Kidney (tissue), 22 donors: ENCODE measurements at places on chromosomes 1 and 21. TPM values are rescaled to one million over a fixed set of nuclear protein-coding genes. Genes with fewer than 3 reads are reported as not detected.

TMEM125 gene
- polyA plus RNA-seq, result 22.0 TPM

SPAG17 gene
- 8.7 TPM for polyA plus RNA-seq

- peak; percentile 48 for DNase-seq
- no peaks in the 10 kb centered on the region for H3K27me3 ChIP-seq
- H3K4me1 ChIP-seq, result peaks cover 2% of the 10 kb centered on the region
These were observed 107.5 kb downstream of the SPAG17 start for GRCh38 chr1:118077331-118078045.

RNF19B gene
- polyA plus RNA-seq, result 17.3 TPM

- H3K4me3 ChIP-seq, result no peak overlapping the region
- H3K4me1 ChIP-seq, result peaks cover 48% of the 10 kb centered on the region
- DNase-seq, result no peak
- H3K27me3 ChIP-seq, result no peaks in the 10 kb centered on the region
- H3K27ac ChIP-seq, result peak overlapping the region; percentile 96
These were observed 30.4 kb downstream of the RAP1GAP start for GRCh38 chr1:21638531-21639341.

SETSIP gene
- not detected for polyA plus RNA-seq

DNA sequence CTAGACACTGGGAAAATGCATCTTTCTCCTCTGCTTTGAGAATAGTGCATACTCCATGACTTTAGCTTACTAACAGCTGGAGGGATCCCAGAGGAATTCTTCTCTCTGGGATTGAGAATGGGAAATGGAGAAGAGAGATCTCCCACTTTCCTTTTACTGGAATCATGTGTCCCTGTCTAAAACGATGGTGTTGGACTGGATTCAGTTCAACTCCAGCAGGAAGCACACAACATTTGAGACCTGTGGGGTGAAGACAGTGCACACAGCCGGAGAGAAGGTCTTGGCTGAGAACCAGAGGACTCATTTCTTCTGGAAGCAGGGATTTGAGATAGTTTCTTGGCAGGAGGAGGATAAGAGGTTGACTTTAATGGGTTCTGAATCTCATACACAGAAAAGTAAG is 58.7 kb downstream of the TRABD2B start:
- peaks cover 32% of the 10 kb centered on the region for H3K4me1 ChIP-seq
- H3K27ac ChIP-seq, result no peak overlapping the region
- no peaks in the 10 kb centered on the region for H3K27me3 ChIP-seq
- no peak for DNase-seq
- no peaks in the 10 kb centered on the region for H3K36me3 ChIP-seq

SPRR3 gene
- polyA plus RNA-seq, result not detected

- H3K4me1 ChIP-seq, result no peaks in the 10 kb centered on the region
- no peaks in the 10 kb centered on the region for H3K36me3 ChIP-seq
- H3K4me3 ChIP-seq, result no peak overlapping the region
- no peak for DNase-seq
- no peak overlapping the region for H3K27ac ChIP-seq
These were observed 178.4 kb downstream of the USP25 start for GRCh38 chr21:15908187-15908586.

DNA sequence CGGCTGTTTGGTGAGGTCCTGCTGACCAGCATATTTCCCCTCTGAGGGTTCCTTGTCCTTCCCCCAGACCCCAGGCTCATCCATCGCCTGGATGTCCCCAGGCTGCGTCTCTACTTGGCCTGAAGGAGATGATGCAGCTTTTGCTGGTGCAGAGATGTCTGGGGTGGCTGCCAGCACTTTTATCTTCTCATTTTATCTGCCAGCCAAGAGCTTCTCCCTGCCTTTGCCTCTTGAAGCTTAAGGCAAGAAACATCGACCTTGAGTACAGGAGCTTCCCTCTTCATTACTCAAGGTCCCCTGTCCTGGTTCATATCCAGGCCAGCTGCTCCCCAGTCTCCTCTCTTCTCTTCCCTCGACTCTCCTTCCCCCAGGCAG is 9.2 kb upstream of the H6PD start:
- H3K27me3 ChIP-seq, result no peaks in the 10 kb centered on the region
- H3K4me1 ChIP-seq, result no peaks in the 10 kb centered on the region
- DNase-seq, result no peak
- no peak overlapping the region for H3K27ac ChIP-seq

GRCh38 chr21:31161157-31161556 is 122.9 kb upstream of the KRTAP19-8 start:
- H3K27ac ChIP-seq, result no peak overlapping the region
- H3K4me3 ChIP-seq, result no peak overlapping the region
- no peaks in the 10 kb centered on the region for H3K27me3 ChIP-seq
- no peaks in the 10 kb centered on the region for H3K36me3 ChIP-seq

GRCh38 chr1:53576866-53577760 is 117.9 kb downstream of the DMRTB1 start:
- H3K27ac ChIP-seq, result no peak overlapping the region
- H3K4me1 ChIP-seq, result peaks cover 3% of the 10 kb centered on the region
- no peak overlapping the region for H3K4me3 ChIP-seq
- no peak for DNase-seq
- H3K36me3 ChIP-seq, result no peaks in the 10 kb centered on the region

- H3K27ac ChIP-seq, result peak within 1 kb of the TSS; percentile 93
- H3K27me3 ChIP-seq, result no peaks in the 10 kb centered on the region
- peak; percentile 81 for DNase-seq
- peak within 1 kb of the TSS; percentile 84 for H3K4me3 ChIP-seq
- peaks cover 3% of the 10 kb centered on the region for H3K36me3 ChIP-seq
- peaks cover 6% of the 10 kb centered on the region for H3K4me1 ChIP-seq
These were observed at the start of the genes LEPR and LEPROT for GRCh38 chr1:65420590-65421350. Gene LEPR (plus strand): TSS chr1:65420668. CDS start chr1:65565566, 144,898 bp downstream. Gene LEPROT (plus strand): TSS chr1:65420668. CDS start chr1:65420725, 57 bp downstream.

- DNase-seq, result no peak
- no peaks in the 10 kb centered on the region for H3K27me3 ChIP-seq
- H3K27ac ChIP-seq, result no peak overlapping the region
- H3K36me3 ChIP-seq, result no peaks in the 10 kb centered on the region
These were observed 171.5 kb upstream of the PALMD start for GRCh38 chr1:99474350-99474893.

DNA sequence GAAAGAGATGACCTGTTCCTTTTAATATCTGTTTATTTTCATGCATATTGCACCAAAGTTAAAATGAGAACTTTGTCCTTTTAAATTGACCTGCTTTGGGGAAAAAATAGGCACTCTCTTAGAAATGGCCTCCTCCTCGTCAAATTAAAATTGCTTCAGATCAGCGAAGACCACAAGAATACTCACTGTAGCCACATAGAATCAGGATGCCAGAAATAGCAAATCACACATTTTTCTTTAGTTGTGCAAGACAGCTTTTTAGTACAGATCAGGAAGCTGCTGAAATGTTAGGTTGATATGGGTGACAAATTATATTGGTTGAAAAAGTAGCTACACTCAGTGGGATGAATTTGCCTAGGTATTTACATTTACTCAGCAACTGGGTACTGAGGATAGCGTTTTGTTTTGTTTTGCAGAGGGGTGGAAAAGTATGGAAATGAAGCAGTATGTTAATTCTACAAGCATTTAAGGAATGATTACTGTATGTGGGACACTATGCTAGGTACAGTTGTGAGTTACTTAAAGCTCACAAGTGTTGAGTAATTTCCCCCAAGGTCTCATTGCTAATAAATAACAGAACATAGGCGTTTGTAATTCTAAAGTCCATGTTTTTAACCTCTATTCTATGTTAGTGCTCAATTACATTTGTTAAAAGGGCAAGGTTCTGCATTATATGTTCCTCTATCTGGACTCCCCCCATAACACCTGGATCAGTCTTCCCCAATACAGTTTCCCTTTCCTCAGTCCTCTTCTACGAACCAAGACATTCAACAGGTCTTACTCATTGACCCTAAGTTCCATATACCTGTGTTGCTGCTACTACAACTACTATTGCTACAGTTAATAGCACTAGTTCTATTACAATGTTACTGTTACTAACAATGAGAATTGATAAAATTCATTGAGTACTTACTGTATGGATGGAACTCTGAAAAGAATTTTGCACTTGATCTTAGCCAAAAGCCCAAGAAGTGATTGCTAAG is 99.4 kb upstream of the S1PR1 start:
- no peaks in the 10 kb centered on the region for H3K36me3 ChIP-seq
- H3K27ac ChIP-seq, result no peak overlapping the region
- H3K4me1 ChIP-seq, result peaks cover 4% of the 10 kb centered on the region
- no peaks in the 10 kb centered on the region for H3K27me3 ChIP-seq

KRTAP7-1 gene
- polyA plus RNA-seq, result not detected

OR2T35 gene
- polyA plus RNA-seq, result not detected

AIM2 gene
- not detected for polyA plus RNA-seq

DNA sequence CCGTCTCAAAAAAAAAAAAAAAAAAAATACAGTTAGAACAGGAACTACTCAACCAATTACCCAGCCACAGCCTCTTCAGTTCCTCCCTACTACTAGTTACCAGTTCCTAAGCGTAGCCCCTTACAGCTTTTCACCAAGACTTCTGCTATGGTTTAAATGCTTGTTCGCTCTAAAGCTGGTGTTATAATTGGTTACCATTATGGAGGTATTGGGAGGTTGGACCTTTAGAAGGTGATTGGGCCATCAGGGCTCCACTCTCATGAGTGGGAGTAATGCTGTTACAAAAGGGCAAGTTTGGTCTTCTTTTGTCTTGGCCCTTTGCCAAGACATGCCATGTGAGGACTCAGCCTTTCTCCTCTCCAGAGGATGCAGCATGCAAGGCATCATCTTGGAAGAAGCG is 3.0 kb upstream of the SMPDL3B start:
- H3K36me3 ChIP-seq, result no peaks in the 10 kb centered on the region
- H3K4me1 ChIP-seq, result no peaks in the 10 kb centered on the region
- H3K27ac ChIP-seq, result no peak overlapping the region
- H3K4me3 ChIP-seq, result no peak overlapping the region

DNA sequence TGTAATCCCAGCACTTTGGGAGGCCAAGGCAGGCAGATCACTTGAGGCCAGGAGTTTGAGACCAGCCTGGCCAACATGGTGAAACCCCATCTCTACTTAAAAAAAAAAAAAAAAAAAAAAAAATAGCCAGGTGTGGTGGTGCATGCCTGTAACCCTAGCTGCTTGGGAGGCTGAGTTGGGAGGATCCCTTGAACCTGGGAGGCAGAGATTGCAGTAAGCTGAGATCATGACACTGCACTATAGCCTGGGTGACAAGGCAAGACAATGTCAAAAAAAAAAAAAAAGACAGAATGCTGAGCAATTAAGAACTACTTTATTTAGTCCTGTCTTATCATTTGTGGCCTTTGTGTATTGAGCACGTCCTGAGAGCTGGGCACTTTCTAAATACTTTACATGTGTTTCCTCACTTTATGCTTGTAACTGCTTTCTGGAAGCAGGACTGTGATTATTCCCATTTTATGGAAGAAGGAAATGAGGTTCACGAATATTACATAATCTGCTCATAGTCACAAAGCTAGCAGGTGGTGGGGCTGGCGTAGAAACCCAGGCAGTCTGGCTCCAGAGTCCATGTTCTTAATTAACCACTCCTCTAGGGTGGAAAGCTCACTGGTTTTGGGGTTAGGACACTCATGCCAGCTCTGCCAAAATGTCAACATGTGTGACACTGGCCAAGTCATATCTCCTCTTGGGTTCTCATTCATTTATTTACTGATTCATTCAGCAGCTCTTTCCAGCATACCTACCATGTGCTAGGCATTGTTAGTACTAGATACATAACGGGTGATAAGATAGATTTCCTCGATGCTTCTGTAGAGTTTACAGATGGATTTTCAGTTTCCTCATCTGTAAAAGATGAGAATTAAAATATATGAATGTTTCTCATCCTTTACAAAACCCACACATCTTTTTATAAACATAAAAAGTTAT is 57.7 kb downstream of the DDR2 start:
- no peak overlapping the region for H3K27ac ChIP-seq
- no peak overlapping the region for H3K4me3 ChIP-seq
- peaks cover 9% of the 10 kb centered on the region for H3K4me1 ChIP-seq
- DNase-seq, result no peak
- no peaks in the 10 kb centered on the region for H3K36me3 ChIP-seq
- H3K27me3 ChIP-seq, result no peaks in the 10 kb centered on the region

DNA sequence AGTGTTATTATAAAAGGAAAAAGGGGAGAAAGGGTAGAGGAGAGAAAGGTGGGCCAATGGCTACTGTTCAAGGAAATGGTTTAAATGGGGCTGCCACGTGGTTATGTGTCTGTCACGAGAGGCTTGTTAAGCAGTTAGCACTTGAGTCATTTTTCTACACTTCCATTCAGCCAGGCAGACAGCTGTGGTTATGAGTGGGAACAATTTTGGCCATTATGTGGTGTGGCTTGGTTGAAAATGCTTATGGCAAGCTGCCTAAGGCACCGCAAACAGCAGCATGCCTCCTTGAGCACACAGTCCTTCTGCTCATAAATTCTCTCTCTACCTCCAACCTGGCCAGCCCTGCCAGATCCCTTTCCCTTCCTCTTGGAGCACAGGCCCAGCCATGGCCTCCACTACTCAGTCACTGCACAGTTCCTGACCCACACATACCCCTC is 3.2 kb upstream of the SRM start:
- no peak overlapping the region for H3K27ac ChIP-seq
- DNase-seq, result no peak
- H3K36me3 ChIP-seq, result peaks cover 16% of the 10 kb centered on the region
- H3K27me3 ChIP-seq, result no peaks in the 10 kb centered on the region
- peaks cover 11% of the 10 kb centered on the region for H3K4me1 ChIP-seq

DNA sequence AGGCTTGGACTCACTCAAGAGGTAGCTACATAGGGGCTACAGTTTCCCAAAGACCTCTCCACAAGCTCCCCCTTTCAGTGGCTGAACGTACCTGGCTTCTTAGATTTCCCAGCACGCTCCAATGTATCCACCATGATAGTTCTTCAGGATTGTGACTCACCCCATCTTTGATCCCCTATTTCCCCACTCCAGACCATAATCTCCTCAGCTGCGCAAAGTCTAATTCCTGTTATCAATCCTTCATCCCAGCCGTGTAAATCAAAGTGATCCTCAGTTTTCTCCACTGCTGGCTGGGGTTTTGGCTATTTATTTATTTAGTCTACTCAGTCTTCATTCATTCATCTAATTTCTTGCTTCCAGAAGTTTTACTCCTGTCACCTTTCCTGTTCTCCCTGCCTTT is 13.1 kb upstream of the CTPS1 start:
- DNase-seq, result no peak
- no peak overlapping the region for H3K4me3 ChIP-seq
- no peaks in the 10 kb centered on the region for H3K36me3 ChIP-seq
- H3K4me1 ChIP-seq, result no peaks in the 10 kb centered on the region

DNA sequence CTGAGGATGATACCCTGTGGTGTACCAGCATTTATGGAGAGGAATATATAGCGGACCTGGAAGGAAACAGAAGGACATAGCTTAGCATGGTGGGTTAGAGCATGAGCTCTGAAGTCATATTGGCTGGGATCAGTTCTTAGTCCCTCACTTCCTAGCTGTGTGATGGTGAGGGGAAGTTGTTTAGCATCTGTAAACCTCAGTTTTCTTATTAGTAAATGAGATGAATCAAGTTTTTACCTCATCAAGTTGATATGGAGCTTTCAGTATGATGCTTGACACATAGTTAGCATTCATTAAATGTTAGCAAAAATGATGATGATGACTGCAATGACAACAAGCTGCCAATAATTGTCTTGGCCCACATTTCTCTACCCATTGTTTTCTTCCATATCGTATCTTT is 84.8 kb downstream of the NEK7 start:
- H3K27ac ChIP-seq, result no peak overlapping the region
- no peaks in the 10 kb centered on the region for H3K36me3 ChIP-seq
- H3K27me3 ChIP-seq, result no peaks in the 10 kb centered on the region
- no peak for DNase-seq
- no peaks in the 10 kb centered on the region for H3K4me1 ChIP-seq

- H3K27ac ChIP-seq, result no peak overlapping the region
- H3K36me3 ChIP-seq, result no peaks in the 10 kb centered on the region
- no peak overlapping the region for H3K4me3 ChIP-seq
- DNase-seq, result no peak
- no peaks in the 10 kb centered on the region for H3K27me3 ChIP-seq
These were observed 16.5 kb downstream of the SOD1 start for GRCh38 chr21:31675960-31676359.
